ENCODE measurements at places on chromosomes 3 and 15.

DNA sequence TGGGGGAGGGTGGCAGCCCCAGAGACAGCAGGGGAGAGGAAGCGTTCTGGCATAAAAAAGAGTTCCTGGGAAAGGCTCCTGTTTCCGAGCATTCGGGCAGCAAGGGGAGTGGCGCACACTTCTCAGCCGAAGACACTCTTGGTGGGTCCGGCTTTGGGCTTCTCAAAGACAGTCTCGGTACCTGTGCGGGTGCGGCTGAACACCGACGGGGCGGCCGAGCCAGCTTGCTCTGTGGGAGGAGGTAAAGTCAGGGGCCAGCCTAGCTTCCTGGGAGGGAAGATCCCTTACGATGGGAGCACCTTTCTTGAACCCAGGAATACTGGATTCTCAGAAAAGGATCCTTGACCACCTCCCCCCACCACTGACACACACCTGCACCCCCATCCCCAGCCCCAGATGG is 1.6 kb downstream of the MUSTN1 start:
- DNase-seq: no peak

DNA sequence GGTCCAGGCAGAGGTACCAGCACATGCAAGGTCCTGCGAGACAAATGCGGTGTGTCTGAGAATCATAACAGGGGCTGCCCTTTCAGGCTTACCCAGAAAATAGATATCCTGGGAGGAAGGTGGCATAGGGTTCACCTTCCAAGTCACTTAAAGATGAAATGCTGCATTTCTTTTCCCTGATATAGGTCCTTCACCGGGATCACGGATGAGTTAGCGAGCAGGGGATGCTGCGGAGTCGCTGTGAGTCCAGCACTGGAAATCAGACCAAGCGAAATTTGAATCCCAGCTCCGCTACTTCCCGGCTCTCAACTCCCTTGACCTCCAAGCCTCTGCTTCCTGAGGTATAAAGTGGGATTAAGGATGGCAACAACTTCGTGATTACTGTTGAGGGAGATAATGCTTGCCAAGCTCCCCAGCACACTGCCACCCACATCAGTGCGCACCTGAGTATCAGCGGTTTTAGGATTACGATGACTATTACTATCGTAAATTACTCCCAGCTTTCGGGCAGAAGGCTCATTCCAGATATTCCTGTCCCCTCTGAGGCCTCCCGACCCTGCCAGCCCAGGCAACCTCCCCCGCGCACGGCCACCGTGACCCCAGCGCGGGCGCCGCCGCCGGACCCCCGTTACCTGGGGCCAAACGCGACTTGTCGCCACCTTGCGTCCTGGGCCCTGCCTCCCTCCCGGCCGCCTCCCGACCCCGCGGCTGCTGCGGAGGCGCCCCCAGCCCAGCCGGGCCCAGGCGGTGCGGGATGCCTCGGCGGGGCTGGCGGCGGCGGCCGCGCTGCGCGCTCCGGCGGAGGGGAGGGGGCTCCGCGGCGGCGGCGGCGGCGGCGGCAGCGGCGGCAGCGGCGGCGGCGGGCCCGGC is 589 bp upstream of the GPR27 start:
- DNase-seq: no peak

DNA sequence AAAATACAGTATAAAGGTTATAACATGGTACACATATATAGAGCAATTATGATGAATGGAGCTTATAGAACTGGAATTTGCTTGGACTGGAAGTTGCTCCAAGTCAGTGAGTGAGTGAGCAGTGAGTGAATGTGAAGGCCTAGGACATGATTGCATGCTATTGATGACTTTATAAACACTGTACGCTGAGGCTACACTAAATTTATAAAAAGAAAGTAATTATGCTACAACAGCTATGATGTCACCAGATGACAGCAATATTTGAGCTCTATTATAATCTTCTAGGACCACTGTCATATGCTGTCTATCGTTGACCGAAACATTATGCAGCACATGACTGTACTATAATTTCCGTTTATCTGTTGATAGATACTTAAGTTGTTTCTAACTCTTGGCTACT is 463.3 kb downstream of the EPHA6 start:
- DNase-seq: no peak

DNA sequence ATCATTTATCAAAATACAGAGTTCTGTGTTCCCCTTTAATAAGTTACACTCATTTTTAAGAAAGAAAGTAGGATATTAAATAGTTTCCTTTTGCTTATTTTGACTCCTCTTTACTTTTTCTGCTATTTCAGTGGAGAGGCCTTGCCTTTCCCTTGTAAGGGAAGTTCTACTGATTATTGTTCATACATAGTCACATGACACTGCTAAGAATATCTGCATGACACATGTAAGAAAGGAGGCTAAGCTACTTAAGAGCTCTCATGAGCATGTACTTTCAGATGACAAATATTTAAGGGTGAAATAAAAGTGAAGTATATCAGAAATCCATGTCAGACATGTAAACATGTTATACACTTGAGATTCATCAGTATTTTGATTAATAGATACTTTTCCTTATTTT is 39.0 kb downstream of the MYRIP start:
- no peak for DNase-seq

DNA sequence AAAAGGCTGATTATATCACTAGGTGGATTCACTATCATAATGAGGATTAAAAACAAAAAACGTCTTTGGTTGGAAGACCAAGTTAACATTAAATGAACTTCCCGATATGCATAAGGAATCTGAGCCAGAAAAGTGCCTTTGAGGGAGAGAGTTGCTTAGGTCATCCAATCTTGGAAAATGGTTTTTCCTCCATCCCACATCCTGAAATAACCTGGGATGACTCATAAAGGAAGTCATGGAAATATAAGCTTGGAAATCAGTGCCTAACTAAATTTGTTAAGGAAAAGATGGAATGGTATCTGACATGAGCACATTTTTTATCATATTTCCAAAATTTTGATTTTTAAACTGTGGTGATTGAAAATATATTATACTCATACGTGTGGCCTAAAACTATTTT is 66.0 kb downstream of the KBTBD8 start:
- DNase-seq: peak; percentile 67
